ENCODE measurements at places on chromosomes 7 and 10.
A peak's percentile ranks its signal among the peaks of the same experiment; 100 is the strongest.

GRCh38 chr7:134783294-134784069 lies 4.0 kb downstream of the CALD1 start:
- DNase-seq = no peak

DNA sequence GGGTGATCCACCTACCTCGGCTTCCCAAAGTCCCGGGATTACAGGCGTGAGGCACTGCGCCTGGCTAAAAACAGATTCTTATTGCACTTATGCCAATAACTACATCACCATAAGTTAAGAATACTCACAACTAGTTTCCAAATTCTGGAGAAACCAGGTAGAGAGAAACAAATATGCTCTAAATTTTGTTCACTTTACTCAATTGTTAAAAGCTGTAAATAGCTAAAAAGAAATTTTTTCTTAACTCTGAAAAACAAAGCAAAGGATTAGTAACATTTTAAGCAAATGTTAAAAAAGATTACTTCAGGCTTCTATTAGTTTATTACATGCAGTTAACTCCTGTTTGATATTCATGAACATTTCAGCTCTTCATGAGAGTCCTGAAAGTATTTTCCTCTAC lies 28.3 kb upstream of the ZMIZ2 start:
- no peak for DNase-seq

DNA sequence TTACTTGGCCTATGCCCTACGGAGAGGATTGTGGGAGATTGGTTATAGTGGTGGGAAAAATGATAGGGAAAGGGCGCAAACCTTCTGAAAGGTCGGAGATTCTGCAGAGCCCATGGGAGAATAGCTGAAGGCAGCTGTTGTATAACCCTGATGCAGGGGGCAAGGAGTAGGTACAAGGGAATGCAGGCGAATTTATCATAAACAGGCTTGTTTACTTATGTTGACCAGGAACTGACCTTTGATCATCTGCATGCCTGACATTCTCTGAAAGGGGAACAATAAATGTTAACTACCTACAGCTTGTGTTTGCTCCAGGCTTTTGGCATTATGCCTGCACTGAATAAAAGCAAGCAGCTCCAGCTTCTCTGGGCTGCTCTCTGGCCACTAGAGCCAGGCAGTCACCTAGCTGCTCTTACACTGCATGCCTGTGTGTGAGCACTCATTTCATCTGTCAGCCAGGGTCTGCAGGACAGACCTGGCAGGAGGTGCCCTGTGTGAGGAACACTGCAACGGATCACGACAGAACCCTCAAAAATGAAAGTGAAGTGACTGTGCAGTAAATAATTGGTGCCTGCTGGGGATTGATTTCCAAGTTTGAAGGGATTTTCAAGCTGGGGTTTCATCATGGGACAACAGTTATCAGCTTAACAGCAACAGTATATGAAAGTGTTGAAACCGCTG lies 31.1 kb upstream of the ABCA13 start:
- peak; percentile 66 for DNase-seq

GRCh38 chr10:98296524-98296923 lies 28.5 kb upstream of the LOXL4 start:
- no peak for DNase-seq

DNA sequence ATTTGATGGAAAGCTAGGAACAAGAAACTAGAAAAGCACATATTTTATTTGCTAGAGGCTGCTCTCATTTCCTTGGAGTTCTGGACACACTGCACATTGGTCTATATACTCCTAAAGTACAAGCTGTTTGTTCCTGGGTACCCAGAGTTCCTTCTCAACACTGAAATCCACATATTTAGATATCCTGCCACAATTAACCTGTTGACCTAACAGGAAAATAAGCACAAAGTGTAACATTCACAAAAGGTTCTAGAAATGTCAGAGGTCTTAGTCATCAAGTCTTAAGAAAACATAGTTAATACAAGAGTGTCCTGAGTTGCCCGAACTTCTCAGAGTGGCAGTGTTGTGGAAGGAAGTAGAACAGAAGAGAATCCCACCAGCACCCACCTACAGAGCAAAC lies 115.6 kb downstream of the ELMO1 start:
- DNase-seq = peak; percentile 22

- no peak for DNase-seq
Observed at GRCh38 chr7:22564511-22565045, 64.6 kb upstream of the STEAP1B start.

DNA sequence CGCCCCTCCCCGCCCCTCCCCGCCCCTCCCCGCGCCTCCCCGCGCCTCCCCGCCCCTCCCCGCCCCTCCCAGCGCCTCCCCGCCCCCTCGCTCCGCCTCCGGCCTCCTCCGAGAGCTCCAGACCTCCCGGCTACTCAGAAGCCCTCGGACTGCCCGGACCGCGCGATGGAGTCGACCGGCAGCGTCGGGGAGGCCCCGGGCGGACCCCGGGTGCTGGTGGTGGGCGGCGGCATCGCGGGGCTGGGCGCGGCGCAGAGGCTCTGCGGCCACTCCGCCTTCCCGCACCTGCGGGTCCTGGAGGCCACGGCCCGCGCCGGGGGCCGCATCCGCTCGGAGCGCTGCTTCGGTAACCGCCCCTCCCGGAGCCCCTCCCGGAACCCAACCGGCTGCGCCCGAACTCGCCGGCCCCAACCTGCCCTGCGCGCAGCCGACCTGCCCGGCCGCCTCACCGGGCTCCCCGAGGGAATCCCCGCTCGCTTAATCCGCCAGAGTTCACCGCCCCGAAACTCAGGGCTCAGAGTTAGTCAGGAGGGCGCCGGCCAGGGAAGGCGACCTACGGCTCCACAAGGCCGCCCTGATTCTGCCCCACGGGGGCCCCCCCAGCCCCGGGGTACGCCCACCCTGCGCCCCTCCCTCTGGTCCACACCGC lies at the start of gene PAOX:
PAOX (plus strand) TSS at position 111 of the 649 bp plus-strand sequence; CDS start at position 166, 55 bp downstream.
- DNase-seq = no peak

- no peak for DNase-seq
Observed at GRCh38 chr7:22051886-22052673, 106.4 kb upstream of the CDCA7L start.

- DNase-seq = peak; percentile 40
Observed at GRCh38 chr7:131040467-131040932, 287.2 kb upstream of the MKLN1 start.

DNA sequence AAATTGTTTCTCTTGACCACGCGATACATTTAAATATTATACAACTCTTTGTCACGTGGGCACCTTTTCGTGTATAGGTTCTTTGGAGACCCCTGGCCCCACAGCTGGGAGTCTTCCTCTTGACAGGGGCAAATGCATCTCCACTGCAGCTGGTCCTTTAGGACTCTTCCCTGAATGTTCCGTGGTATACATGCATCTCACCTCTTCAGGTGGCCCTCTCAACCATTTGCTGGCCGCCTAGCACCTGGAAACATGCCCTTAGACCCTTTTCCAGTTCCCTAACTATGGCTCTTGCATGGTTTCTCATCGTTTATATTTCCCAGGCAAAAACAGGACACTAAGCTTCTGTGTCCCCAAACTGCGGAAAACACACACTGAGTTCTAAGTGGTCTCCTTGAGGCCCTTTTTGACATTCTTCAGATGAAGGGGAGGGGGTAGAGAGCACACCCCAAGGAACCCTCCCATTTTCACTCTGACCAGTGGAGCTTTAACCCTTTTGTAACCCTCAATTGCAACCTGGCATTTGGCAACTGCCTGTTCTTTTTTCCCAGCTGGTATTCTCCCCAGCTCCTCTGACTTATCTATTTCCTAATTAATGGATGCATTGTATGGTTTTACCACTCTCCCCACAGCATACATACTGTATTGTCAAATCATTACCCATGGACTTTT lies 20.6 kb downstream of the HNRNPA2B1 start:
- DNase-seq = no peak

GRCh38 chr7:156240532-156240931 lies 400.0 kb upstream of the RNF32 start:
- no peak for DNase-seq

- no peak for DNase-seq
Observed at GRCh38 chr7:123712619-123713018, 36.2 kb downstream of the WASL start.

GRCh38 chr10:120634659-120635058 lies 177.6 kb downstream of the PLPP4 start:
- DNase-seq = no peak

GRCh38 chr10:104639590-104640338 lies 1.3 kb upstream of the SORCS3 start:
- DNase-seq = no peak

DNA sequence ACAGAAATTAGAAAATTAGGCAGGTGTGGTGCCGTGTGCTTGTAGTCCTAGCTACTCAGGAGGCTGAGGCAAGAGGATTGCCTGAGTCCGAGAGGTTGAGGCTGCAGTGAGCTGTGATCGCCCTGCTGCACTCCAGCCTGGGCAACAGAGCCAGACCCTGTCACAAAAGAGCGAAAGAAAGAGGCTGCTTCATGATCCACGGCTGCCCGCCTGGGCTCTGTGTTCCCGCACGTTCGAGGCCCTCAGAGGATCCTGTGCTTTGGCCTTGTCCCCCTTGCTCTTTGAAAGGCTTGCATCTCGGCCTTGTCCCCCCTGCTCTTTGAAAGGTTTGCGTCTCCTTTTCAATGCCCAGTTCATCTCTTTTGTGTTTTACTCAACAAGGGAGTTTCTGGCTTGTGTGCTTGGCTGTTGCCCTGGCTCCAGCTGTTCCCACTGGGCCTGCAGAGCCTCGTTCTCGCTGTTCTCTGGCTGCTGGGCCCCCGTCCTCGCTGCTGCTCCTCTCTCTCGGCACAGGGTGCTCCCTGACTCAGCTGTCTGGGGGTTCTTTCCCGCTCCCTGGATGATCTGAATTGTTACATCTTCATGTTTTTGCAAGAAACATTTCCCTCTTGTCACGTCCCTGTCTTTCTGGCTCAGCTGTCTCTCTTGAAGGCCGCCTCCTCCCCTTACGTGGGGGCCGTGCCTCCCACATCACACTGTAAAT lies 45.1 kb upstream of the INPP5A start:
- no peak for DNase-seq

DNA sequence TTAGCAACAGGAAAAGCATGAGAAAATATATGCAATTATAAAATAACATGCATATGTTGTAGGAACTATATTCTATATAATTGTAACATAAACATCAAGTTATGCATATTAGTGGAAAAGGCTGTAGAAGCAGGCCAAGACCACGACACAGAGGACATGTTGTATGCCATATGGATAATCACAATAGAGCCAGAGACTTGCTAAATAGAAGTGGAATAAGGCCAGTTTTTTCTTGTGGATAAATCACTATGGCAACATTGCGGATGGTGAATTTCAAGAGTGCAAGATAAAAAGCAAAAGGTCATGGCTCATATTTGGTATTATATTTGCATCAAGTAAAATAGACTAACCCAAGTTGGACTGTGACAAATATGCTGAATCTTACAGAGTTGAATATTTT lies 93.0 kb downstream of the PCDH15 start:
- DNase-seq = no peak

GRCh38 chr7:73606801-73607691 lies 17.3 kb downstream of the MLXIPL start:
- DNase-seq = no peak

DNA sequence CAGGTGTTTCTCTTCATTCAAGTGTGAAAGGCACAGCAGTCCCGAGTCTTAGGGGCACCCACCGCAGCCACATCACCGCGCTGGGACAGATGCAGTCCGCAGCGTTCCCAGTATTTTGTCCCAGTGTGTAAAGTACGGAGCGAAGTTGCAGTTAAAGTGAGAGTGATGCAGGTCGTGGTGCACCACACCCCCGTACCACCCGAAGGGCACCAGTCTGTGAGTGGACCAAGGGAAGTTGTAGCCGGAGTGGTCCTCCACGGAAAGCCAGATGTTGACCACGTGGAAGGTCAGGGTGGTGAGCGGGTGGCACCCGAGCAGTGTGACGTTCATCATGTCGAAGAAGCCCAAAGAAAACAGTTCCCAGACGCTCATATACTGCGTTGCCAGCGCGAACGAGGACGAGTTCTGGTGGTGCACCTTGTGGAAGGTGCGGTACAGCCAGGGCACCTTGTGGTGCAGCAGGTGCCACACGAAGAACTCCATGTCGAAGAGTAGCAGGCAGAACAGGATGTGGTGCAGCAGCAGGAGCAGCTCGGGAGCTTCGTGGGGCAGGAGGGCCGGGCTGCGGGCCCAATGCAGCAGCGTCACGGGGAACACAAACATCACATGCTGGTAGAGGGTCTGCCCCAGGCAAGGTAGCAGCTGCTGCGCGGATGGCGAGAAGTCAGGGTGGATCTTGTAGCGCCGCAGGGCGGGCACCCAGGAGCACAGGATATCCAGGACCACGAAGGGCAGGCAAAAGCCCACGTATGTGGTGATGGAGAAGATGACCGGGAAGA lies 526 bp downstream of the CH25H start:
- DNase-seq = no peak

- DNase-seq = no peak
Observed at GRCh38 chr7:20302891-20303290, 27.8 kb upstream of the ITGB8 start.

GRCh38 chr7:135661311-135662122 lies 797 bp upstream of the STMP1 start:
- no peak for DNase-seq

GRCh38 chr10:3782146-3782450 lies 2.9 kb downstream of the KLF6 start:
- DNase-seq = no peak

DNA sequence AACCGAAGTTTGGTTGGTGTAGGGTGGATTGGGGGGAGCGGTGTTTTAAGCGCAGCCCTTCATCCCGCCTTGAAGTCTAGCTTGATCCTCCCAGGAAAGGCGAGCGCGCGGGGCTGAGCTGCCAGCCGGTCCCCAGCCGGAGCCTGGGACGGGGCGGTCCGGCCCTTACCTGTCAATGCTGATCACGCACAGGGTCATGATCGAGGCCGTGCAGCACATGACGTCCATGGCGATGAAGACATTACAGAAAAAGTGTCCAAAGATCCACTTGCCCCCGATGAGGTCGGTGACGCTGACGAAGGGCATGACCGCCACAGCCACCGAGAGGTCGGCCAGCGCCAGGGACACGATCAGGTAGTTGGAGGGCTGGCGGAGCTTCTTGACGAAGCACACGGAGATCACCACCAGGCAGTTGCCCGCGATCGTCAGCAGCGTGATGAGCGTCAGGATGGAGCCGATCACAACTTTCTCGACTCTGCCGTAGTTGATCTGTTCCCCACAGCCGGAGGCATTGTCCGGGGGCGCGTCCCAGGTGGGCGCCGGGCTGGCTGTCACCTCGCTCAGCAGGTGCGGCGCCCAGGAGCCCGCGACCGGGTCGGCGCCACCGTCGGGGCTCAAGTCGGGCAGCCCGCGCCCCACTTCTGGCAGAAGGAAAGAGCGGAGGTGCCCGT lies 740 bp downstream of the HTR7 start:
- DNase-seq = no peak

- no peak for DNase-seq
Observed at GRCh38 chr10:132735341-132735775, 50.6 kb downstream of the NKX6-2 start.

GRCh38 chr7:149879766-149880637 lies 6.2 kb downstream of the ATP6V0E2 start:
- DNase-seq = no peak

GRCh38 chr10:115084277-115084850 lies 8.8 kb upstream of the ATRNL1 start:
- no peak for DNase-seq

- DNase-seq = no peak
Observed at GRCh38 chr7:79880312-79880711, 254.3 kb upstream of the GNAI1 start.

GRCh38 chr10:105644559-105644958 lies 1003.5 kb downstream of the SORCS3 start:
- no peak for DNase-seq
